Esophagus muscularis mucosa (tissue), 4 donors: ENCODE measurements at places on chromosomes 1 and 21. TPM values are rescaled to one million over a fixed set of nuclear protein-coding genes. Genes with fewer than 3 reads are reported as not detected.

GRCh38 chr1:6294890-6295556 lies 34.1 kb upstream of the GPR153 start:
- H3K27me3 ChIP-seq = no peaks in the 10 kb centered on the region
- no peak overlapping the region for H3K27ac ChIP-seq
- H3K36me3 ChIP-seq = peaks cover 19% of the 10 kb centered on the region
- H3K4me3 ChIP-seq = no peak overlapping the region
- H3K4me1 ChIP-seq = no peaks in the 10 kb centered on the region

- peak overlapping the region; percentile 67 for H3K4me3 ChIP-seq
- peaks cover 19% of the 10 kb centered on the region for H3K4me1 ChIP-seq
- no peaks in the 10 kb centered on the region for H3K27me3 ChIP-seq
- H3K27ac ChIP-seq = peak overlapping the region; percentile 56
Observed at GRCh38 chr1:32972814-32973428, 8.3 kb upstream of the RNF19B start.

DNA sequence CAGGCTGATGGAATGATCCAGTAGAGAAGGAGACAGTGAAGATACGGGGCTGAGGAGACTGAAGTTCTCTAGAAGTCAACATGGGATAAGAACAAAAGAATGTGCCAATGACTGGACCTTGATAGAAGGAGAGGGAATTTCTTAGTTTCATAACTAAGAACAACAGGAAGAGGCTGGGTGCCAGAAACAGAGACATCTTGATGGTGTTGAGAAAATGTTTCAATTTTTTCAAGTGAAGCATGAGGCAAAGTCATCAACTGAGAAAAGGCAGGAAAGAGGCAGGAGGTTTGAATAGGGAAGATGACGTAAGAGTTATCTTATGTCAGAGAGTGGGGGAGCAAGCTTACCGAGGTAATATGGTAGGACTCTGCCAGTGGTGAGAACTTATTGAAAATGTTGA lies 80.1 kb downstream of the SPAG17 start:
- no peaks in the 10 kb centered on the region for H3K4me1 ChIP-seq
- no peaks in the 10 kb centered on the region for H3K27me3 ChIP-seq
- H3K36me3 ChIP-seq = no peaks in the 10 kb centered on the region
- DNase-seq = no peak

- peak overlapping the region; percentile 42 for H3K27ac ChIP-seq
- no peaks in the 10 kb centered on the region for H3K36me3 ChIP-seq
- no peaks in the 10 kb centered on the region for H3K27me3 ChIP-seq
- no peak for DNase-seq
Observed at GRCh38 chr1:66446261-66447001, 87.5 kb upstream of the SGIP1 start.

- H3K27ac ChIP-seq = no peak overlapping the region
- no peaks in the 10 kb centered on the region for H3K36me3 ChIP-seq
- H3K4me1 ChIP-seq = peaks cover 30% of the 10 kb centered on the region
- peak; percentile 94 for DNase-seq
- H3K27me3 ChIP-seq = no peaks in the 10 kb centered on the region
- H3K4me3 ChIP-seq = no peak overlapping the region
Observed at GRCh38 chr1:206912445-206913095, 9.2 kb downstream of the FCMR start.

DNA sequence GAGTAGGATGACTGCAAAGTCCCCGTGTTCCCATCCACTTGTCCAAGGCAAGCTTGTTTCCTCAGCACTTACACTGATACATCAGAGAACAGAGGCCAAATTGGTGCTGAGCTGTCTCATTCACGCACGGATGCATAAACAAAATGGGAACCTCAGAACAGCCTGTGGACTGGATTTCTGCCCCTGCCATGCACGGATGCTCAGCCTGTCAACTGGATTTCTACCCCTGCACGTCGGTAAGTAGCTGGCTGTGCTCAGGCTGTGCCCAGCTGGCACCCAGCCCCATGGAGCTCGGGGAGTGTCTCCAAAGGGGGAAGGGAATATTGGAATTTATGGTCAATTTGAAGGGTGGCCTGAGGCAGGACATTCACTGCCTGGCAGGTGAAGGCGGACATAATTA lies 40.8 kb upstream of the TMPRSS2 start:
- no peaks in the 10 kb centered on the region for H3K27me3 ChIP-seq
- no peaks in the 10 kb centered on the region for H3K36me3 ChIP-seq
- no peaks in the 10 kb centered on the region for H3K4me1 ChIP-seq

DNA sequence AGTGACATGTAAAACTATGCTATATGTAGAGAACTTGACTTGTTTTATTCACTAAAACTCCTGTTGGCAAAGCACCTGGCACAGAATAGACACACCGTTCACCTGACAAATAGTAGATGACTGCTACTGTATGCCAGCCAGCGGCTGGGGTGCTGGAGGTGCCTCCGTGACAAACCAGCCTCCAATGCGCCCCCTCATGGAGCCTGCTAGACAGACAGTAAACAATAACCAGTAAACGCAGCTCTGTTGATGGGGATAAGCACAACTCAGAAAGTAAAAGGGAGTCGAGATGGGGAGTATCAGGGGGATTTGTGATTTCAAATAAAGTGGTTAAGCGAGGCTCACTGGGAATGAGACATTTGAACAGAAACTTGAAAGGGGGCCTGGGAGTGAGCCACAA lies 107.2 kb downstream of the PRDM2 start:
- no peak overlapping the region for H3K4me3 ChIP-seq
- no peak for DNase-seq
- H3K4me1 ChIP-seq = peaks cover 3% of the 10 kb centered on the region

GRCh38 chr1:246875041-246876026 lies 56.4 kb downstream of the AHCTF1 start:
- no peak overlapping the region for H3K4me3 ChIP-seq
- no peak for DNase-seq
- no peaks in the 10 kb centered on the region for H3K27me3 ChIP-seq
- H3K4me1 ChIP-seq = no peaks in the 10 kb centered on the region
- H3K27ac ChIP-seq = no peak overlapping the region

The LPAR3 gene
- total RNA-seq = 0.33 TPM

The AMY1A gene
- total RNA-seq = not detected

DNA sequence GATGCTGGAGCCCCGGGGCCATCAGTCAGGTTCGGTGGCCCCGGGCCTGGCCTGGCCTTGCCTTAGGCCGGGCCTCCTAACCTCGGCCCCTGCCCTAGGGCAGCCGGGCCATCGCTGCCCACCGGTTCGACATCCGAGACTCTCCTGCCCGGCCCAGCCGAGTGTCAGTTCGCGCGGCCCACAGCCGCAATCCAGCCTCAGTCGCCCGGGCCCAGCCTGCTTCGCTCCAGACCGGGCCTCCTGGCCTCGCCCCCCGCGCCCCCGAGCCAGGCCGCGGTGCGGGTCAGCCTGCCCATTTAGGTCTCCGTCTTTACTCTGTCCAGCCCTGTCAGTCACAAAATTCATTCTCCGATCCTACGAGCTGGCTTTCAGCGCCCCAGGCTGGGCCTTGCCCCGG lies 777 bp downstream of the LRRC41 start:
- peak overlapping the region; percentile 98 for H3K27ac ChIP-seq
- H3K4me3 ChIP-seq = peak overlapping the region; percentile 75
- no peak for DNase-seq
- H3K27me3 ChIP-seq = no peaks in the 10 kb centered on the region
- peaks cover 71% of the 10 kb centered on the region for H3K4me1 ChIP-seq

The ARMH1 gene
- 0.66 TPM for total RNA-seq

DNA sequence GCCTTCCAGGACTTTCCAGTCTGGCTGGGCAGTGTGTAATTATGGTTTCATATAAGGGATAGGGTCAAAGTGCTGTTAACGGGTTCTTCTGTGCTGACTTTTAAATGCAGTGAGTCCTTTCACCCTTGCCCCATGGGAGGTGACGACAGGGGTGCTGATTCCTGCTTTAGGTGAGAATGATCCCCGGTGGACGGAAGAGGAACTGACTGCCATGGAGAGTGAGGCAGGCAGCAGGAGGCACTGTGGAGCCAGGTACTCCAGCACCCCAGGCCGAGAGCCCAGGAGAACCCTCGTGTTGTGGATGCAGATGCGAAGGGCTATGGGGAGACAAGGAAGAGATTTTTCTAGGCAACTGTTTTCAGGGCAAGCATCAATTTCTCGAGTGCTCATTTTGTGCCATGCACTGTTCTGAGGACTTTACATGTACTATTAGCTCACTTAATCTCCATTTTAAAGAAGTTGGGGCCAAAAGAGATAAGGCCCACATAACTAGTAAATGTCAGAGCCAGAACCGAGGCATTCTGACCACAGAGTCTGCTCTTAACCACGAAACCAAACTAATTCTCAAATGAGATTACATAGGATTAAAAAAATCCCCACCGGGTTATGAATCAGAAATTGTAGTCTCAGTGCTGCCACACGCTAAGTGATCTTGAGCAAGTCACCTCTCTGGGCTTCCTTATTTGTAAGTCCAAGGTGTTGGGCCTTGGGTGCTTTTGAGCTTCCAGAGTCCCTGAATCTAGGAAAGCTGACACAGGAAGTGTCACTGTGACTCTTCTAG lies 28.2 kb downstream of the STPG1 start:
- H3K36me3 ChIP-seq = peaks cover 4% of the 10 kb centered on the region
- no peak overlapping the region for H3K4me3 ChIP-seq
- no peaks in the 10 kb centered on the region for H3K27me3 ChIP-seq
- peaks cover 4% of the 10 kb centered on the region for H3K4me1 ChIP-seq

DNA sequence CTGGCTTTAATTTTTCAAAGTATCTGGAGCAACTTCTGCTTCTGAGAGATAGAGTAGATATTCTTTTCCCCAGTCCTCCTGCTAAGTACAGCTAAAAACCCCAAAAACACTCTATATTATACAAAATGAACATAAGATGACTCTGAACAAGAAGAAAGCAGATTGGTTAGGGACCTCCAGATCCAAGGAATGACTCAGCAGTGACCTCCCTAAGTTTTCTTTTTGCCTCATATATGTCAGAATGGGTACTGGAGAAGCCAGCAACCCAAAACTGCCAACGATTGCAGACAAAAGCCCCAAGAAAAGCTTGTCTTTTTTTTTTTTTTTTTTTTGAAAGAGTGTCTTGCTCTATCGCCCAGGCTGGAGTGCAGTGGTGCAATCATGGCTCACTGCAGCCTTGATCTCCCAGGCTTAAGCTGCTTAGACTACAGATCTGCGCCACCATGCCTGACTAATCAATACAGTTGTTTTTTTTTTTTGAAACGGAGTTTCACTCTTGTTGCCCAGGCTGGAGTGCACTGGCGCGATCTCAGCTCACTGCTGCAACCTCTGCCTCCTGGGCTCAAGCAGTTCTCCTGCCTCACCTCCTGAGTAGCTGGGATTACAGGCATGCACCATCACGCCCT lies 22.7 kb downstream of the NDUFS5 start:
- H3K27me3 ChIP-seq = no peaks in the 10 kb centered on the region
- peaks cover 9% of the 10 kb centered on the region for H3K4me1 ChIP-seq
- H3K36me3 ChIP-seq = peaks cover 10% of the 10 kb centered on the region
- no peak overlapping the region for H3K4me3 ChIP-seq
- H3K27ac ChIP-seq = peak overlapping the region; percentile 51

- peaks cover 25% of the 10 kb centered on the region for H3K36me3 ChIP-seq
- H3K4me3 ChIP-seq = no peak overlapping the region
- peaks cover 15% of the 10 kb centered on the region for H3K4me1 ChIP-seq
Observed at GRCh38 chr1:100188617-100189016, 10.6 kb upstream of the LRRC39 start.

DNA sequence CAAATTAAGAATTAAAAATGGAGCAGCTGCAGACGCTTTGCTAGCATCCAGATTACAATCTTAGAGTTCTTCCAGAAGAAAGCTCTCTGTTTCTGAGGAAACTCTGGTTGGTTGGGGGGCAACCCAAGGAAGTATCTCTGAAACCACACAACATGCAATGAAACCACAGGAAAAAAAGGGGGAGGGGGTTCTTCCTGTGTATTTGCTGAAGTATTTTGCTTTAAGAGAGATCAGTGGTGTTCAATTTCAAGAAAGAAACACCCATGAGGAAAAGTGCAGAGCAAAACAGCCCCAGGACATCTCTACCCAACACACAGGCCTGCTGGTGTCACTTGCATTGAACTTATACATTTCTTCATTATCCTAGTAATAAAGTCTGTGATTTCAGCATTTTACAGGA lies 19.7 kb upstream of the TIAM1 start:
- H3K27me3 ChIP-seq = no peaks in the 10 kb centered on the region
- no peak for DNase-seq
- H3K4me3 ChIP-seq = no peak overlapping the region
- no peaks in the 10 kb centered on the region for H3K4me1 ChIP-seq

- H3K27me3 ChIP-seq = no peaks in the 10 kb centered on the region
- H3K36me3 ChIP-seq = no peaks in the 10 kb centered on the region
- DNase-seq = no peak
- peaks cover 37% of the 10 kb centered on the region for H3K4me1 ChIP-seq
Observed at GRCh38 chr1:84693005-84693404, 2.7 kb upstream of the SSX2IP start.

DNA sequence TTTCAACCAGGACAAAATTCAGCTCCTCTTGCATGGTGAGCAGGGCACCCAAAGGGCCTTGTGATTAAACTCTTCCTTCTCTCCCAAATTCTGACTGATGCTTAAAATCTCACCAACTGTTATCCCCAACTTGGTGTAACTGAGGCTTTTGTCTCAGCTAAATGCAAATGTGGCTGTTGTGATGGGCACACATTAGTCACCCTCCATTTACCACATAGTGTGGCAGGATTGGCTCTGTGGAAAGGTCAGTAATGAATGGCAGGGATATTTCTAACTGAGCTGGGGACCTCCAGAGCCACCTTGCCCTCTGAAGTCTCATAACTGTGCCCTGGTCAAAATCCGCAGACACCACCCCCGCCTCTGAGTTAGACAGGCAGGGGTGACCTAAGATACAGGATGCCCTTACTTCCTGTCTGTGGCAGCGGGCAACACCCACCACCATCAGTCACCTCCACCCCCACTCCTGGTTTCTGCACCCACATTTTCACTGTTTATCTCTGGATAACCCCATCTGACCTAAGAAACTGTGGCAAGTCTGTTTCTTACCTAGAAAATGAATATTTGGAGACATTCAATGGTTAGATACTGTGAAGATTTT lies 25.4 kb upstream of the RGS16 start:
- H3K27me3 ChIP-seq = no peaks in the 10 kb centered on the region
- no peak overlapping the region for H3K4me3 ChIP-seq
- no peak for DNase-seq
- H3K27ac ChIP-seq = no peak overlapping the region
- H3K4me1 ChIP-seq = no peaks in the 10 kb centered on the region

The C4BPB gene
- total RNA-seq = 0.34 TPM

DNA sequence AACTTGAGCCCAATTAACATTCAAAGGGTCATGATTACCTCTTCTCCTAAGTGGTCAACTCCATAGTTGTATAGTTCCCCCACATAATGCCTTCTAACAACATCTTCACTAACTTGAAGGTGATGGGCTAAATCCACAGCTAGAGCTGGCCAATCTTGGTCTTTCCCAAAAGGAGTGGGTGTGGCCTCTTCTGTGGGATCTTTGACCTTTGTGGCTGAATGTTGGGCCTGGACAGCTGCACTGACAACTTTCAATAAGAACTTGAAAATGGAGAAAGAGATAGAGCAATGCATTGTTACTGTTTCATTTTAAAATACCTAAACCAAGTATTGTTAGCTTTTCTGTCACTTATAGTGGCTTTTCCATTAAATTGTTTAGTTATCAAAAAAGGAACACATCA lies 59.2 kb downstream of the IARS2 start:
- no peak overlapping the region for H3K27ac ChIP-seq
- peaks cover 21% of the 10 kb centered on the region for H3K36me3 ChIP-seq
- no peaks in the 10 kb centered on the region for H3K27me3 ChIP-seq
- no peak overlapping the region for H3K4me3 ChIP-seq
- H3K4me1 ChIP-seq = peaks cover 17% of the 10 kb centered on the region
